ENCODE measurements at places on chromosomes 1 and 21. TPM values are rescaled to one million over a fixed set of nuclear protein-coding genes. Genes with fewer than 3 reads are reported as not detected.

Gene CFAP107
- 2.8 TPM for total RNA-seq

GRCh38 chr1:231814021-231814420 lies 187.4 kb downstream of the DISC1 start:
- DNase-seq: no peak

DNA sequence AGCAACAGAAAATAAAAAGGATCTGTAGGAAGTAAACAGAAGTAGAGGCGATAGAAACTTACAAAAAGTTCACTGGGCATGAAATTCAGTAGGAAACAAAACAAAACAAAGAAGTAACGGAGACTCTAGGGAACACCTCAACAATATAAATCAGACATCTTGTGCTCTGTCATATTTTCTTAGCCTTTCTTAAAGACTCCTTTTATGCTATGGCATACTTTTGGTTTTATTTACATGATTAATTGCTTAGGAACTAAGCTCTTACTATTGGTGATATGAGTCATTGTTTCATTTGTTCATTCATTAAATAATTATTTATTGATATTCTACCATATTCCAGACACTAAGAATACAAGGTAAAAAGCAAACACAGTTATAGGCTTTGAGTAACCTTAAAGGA lies 126.6 kb downstream of the KCNT2 start:
- DNase-seq: no peak

GRCh38 chr1:55588309-55588708 lies 373.1 kb upstream of the USP24 start:
- no peak for DNase-seq

DNA sequence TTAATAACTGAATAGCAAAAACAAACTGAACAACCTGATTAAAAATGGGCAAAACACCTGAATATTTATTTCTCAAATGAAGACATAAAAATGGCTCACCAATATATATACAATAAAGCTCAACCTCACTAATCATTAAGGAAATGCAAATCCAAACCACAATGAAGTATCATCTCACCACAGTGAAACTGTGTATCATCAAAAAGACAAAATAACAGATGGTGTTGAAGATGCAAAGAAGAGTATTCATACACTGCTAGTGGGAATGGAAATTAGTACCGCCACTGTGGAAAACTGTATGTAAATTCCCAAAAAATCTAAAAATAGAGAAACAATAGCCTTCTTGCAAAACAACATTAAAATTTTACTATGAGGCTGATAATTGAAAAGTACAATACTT lies 1660.1 kb upstream of the B3GALT2 start:
- no peak for DNase-seq

DNA sequence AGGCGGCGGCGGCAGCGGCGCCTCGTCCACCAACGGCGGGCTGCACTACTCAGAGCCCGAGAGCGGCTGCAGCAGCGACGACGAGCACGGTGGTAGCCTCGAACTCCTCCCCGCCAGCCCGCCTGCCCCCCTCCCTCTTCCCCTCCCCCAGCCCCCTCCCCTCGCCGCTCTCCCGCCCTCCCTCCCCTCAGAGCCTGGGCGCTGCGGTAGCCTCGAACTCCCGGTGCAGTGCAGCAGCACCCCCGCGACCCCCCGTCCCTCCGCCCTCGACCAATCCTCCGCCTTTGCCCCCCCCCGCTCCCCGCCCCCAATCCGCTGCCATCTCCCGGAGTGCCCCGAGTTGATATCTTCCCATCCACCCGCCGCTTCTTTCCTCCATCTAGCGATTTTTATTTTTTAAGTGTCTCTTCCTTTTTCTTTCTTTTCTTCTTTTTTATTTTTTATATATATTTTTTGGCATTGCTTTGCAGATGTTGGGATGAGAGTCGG lies 516 bp downstream of the RCOR3 start:
- no peak for DNase-seq

DNA sequence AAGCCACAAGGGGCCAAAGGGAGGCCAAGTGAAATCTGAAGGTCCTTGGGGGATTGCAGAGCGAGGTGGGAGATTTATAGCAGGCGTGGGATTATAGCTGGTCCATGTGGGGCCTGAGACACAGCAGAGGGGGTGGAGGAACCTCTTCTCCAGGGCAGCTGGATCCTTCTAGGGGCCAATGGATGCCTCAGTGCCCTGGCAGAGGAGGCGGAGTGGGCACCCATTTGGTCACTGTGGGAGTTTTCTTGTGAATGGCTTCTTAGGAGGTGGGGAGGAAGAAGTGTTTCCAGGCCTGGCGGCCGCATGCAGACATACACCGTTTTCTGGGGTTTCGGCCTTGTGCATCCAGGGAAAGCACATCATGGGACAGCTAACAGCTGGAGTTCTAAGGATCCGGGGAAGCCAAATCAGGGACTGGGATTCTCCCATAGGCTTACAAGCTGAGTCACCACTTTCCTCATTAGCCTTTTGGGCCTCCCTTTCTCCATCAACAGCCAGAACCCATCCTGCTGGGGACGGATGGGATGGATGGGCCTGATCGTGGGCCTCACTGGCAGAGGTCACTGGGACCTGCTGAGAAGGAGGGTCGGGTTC lies 76.5 kb downstream of the RHOU start:
- no peak for DNase-seq

Gene AIM2
- total RNA-seq: 2.1 TPM

DNA sequence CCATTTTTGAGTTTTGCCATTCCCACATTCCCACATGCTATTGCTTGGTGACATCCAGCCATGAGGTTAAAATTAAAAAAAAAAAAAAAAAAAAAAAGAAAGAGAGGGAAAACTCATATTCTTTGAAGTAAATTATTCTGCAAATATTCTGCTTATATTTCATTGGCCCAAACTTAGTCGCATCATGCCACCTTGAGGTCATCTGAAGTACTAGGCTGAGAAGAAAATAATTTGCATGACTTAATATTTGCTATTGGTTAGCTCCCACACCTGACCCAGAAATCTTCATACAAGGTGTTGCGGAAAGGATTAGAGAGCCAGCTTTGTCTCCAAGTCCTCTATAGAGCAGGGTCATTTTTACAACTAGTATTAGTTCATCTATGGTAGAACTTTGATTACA lies 2206.0 kb downstream of the MRPL39 start:
- DNase-seq: no peak

GRCh38 chr1:151133018-151133806 lies 13.2 kb downstream of the SEMA6C start:
- DNase-seq: no peak

- DNase-seq: no peak
These were observed 44.0 kb downstream of the EYA3 start for GRCh38 chr1:28044399-28044798.

All from progenitor cell of endocrine pancreas (in vitro differentiated cells).